AG08395 (cell line): ENCODE measurements at places on chromosomes 7 and 10.

- no peak for DNase-seq
Measured at GRCh38 chr7:134302120-134302519, 14.6 kb downstream of the SLC35B4 start.

DNA sequence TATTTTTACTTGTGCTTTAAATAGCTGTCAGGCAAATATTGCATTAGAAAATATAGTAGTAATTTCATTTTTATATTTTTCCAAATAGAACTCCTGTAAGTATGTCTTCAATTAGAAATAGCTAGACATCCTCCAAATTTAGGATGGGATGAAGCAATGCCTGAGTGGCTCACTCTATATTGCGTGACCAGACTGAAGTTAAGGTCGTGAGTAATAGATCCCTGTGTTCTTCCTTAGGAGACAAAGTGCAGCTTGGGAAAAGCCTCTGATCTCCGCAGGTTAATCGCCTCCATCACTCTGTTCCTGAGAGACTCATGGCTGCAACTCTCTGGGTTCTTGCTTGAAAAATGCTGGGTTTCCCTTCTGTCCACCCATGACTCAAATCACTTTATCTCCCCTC lies 484.8 kb upstream of the ANKRD30A start:
- peak; percentile 23 for DNase-seq

GRCh38 chr10:100987685-100988049 lies 324 bp downstream of the TWNK start:
- DNase-seq: no peak

DNA sequence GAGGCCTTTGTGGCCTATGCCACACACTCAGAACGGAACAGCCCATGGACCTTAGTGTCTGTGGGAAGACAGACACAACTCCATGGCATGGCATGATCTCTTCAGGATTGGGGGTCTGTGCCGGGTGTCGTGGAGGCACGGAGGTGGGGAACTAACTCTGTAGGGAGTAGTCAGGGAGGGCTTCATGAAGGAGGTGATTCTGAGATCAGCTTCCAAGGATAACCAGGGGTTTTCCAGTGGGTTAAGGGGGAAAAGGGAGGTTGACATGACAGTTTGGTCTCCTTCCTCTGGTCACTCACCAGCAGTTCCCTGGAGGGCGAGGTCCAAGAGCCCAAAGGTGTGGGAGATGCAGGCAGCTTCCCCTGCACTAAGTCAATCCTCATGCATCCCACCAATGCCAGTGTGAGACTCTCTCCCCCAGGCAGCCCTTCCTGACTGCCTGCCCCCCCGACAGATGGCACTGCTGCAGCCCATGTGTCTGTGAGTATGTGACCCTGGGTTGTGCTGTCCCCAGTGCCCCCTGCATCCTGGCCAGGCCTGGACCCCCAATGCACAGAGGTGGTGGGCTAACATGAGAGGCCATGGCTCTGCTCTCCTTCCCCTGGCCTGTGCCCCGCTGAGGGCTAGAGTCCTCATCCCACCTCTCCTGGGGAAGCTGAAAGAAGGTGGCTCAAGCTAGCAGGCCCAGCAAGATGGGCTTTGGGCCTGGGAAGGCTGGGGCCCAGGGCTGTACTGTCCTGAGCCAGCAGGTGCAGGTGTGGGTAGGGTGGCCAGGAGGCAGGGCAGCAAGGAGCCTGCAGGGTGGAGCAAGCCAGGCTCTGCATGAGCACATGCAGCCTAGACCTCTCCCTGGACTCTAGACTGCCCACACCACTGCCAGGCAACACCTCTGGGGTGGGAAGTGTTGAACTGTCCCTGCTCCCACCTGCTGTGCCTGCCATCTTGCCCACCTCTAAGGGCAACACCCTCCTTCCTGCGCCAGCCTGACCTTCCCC lies 39.7 kb downstream of the RASGEF1A start:
- DNase-seq: no peak

DNA sequence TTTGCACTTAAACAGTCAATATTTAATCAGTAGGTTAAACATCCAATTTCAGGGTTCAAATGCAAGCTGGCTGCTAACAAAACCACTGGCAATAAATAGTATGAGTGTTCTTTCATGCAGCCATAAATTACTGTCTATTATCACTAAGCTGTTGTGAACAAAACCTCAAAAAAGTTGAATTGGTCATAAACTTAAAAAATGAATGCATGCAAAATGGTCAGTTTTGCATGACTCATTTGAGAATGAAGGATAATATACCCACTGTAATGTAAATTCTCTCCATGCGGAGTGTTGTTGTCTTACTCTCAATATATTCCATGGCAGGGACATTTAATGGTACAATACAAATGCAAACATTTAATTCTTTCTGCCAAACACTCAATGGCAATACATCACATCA lies 226.4 kb downstream of the MAGI2 start:
- no peak for DNase-seq

DNA sequence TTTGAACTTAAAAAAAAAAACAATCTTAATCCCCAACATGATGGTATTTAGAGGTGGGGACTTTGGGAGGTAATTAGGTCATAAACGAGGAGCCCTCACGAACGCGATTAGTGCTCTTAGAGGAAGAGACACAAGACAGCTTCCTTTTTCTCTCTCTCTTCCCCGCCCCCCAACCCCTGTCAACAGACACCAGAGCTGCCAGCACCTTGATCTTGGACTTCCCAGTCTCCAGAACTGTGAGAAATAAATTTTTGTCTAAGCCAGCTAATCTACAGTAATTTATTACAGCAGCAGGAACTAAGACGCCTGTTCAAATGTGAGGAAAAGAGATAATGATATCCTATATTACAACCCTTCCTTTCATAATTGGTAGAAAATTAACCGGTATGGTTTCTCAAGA lies 40.1 kb downstream of the RELN start:
- DNase-seq: no peak

- DNase-seq: no peak
Measured at GRCh38 chr10:46526682-46527038, 29.8 kb downstream of the GPRIN2 start.

DNA sequence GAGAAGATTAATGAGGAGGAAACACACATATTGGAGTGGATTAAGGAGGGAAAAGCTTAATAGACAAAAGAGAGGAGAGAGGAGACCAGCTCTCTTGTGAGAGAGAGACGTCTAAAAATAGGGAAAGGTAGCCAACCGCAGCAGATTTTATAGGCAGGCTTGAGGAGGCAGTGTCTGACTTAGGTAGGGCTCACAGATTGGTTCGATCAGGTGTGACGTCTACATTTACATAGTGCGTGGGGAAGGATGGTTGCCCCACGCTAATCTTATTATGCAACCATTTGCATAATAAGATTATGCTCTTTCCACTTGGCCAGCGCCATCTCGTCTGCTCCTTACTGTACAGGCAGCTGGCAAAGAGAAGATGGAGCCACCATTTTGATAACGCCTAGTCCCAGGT lies 122.0 kb downstream of the MARCHF5 start:
- DNase-seq: no peak
